A549 treated with dexamethasone at 1 μM for 4 hours (cell line): ENCODE measurements at places on chromosomes 7 and 10. TPM values are rescaled to one million over a fixed set of nuclear protein-coding genes. Genes with fewer than 3 reads are reported as not detected.

Gene SNX10
- 3.6 to 5.0 TPM (median 4.1 TPM) in 5 replicates for total RNA-seq

Gene UCN3
- total RNA-seq = not detected in 5 replicates

Gene XRCC2
- total RNA-seq = 3.7 to 5.6 TPM (median 5.2 TPM) in 5 replicates

Gene LRMDA
- 2.6 to 4.0 TPM (median 3.6 TPM) in 5 replicates for total RNA-seq

Gene ZNF365
- 0.68 to 1.1 TPM (median 0.93 TPM) in 5 replicates for total RNA-seq

Gene AS3MT
- 2.6 to 4.1 TPM (median 3.4 TPM) in 5 replicates for total RNA-seq

Gene SDK1
- total RNA-seq = 0.50 to 0.98 TPM (median 0.68 TPM) in 5 replicates

Gene CFAP69
- 1.2 to 2.3 TPM (median 2.0 TPM) in 5 replicates for total RNA-seq
